ENCODE measurements at places on chromosomes 2 and 18.

DNA sequence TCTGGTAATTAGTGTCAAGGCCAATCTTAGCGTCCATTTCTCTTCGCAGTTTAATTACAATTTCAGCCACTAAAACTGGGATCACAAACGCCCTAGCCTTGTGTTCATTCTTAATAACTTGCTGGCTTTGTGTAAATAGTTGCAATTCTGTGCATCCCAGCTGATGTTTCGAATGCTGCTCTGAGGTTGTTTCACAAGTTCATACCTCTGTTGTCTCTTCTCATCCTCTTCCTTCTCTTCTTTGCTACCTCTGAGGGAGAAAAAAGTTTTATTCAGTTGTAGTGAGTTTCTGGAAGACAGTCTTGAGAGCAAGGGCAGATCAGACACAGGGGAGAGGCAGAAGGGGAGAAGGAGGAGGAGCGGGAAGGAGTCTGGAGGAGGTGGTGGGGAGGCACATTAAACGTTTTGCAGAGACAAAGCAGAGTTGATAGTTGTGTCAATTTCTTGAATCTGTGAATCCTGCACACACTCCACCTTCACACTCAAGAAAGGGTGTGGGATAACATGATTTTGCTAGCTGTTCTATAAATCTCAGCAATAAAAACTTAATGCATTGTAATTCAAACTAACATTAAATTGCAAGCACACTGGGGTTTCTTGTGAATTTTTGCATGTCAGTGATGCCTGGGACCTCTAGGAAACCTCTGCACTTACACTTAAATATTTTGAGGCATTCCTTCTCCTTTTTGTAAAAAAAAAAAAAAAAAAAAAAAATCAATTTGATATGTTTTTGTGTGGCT, 6.8 kb downstream of the MEIS1 start:
- peaks cover 23% of the 10 kb centered on the region for H3K27me3 ChIP-seq
- no peak for DNase-seq
- no peaks in the 10 kb centered on the region for H3K4me1 ChIP-seq
- H3K36me3 ChIP-seq, result no peaks in the 10 kb centered on the region
- H3K4me3 ChIP-seq, result no peak overlapping the region

GRCh38 chr2:162277381-162277780, 34.1 kb upstream of the FAP start:
- no peaks in the 10 kb centered on the region for H3K4me1 ChIP-seq
- no peak overlapping the region for H3K4me3 ChIP-seq
- no peak overlapping the region for H3K27ac ChIP-seq
- no peak for DNase-seq
- no peaks in the 10 kb centered on the region for H3K27me3 ChIP-seq

DNA sequence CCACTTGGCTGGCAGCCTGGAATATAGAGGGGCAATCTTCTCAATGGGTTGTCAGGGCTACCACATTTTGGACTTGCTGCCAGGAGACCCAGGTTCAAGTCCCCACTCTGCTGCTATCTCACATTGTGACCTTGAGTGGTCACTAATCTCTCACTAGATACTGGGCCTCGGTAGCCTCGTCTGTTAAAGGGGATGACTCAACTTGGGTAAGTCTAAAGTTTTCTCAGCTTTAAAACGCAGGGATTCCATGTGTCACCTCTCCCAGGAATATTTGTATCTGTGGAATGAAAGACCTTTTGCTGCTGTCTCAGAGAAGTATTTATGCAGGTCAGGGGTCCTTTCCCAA, 86.3 kb downstream of the SEMA4F start:
- no peak overlapping the region for H3K27ac ChIP-seq
- no peaks in the 10 kb centered on the region for H3K27me3 ChIP-seq
- no peak overlapping the region for H3K4me3 ChIP-seq

DNA sequence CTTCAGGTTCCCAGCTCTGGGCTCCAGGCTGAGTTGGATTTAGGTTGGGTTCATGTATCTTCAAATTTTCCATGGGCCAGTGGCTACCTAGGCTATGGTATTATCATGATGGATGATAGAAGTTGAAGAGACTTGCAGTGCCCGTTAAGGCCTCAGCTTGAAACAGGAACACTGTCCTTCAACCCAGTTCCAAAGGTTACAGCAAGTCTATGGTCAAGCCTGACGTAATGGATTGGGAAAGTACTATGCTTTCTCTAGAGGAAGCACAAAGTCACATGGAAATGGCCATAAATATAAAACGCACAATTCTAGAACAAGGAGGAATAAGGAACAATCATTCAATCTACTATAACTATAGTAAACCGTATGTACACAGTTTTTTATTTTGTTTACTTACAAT, 593.2 kb downstream of the ZEB2 start:
- H3K4me3 ChIP-seq, result no peak overlapping the region
- DNase-seq, result no peak
- H3K27me3 ChIP-seq, result no peaks in the 10 kb centered on the region
- no peak overlapping the region for H3K27ac ChIP-seq

GRCh38 chr2:145288650-145289496, 769.0 kb upstream of the ZEB2 start:
- H3K36me3 ChIP-seq, result no peaks in the 10 kb centered on the region
- DNase-seq, result no peak
- H3K27ac ChIP-seq, result no peak overlapping the region
- H3K4me1 ChIP-seq, result no peaks in the 10 kb centered on the region

DNA sequence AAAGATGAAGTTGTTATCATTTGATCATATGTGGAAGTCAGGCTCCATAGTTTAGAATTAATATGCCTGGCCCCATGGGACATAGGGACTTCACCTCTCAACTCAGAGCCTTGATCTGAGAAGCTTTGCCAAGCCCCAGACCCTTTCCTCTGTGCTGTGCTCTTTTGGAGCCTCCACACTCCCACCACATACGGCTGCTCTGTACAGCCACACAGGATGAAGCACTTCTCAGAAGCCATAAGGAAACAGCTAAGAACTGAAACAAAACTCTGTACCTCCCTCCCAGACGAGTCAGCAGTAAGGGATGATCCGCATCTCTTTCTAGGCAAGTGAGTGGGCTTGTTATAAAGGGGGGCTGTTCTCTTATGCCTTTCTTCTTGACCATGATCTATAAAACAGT, 66.5 kb downstream of the CAB39 start:
- no peaks in the 10 kb centered on the region for H3K27me3 ChIP-seq
- H3K36me3 ChIP-seq, result peaks cover 10% of the 10 kb centered on the region
- no peak for DNase-seq
- peak overlapping the region; percentile 21 for H3K27ac ChIP-seq

- H3K27ac ChIP-seq, result no peak overlapping the region
- no peaks in the 10 kb centered on the region for H3K27me3 ChIP-seq
- H3K4me1 ChIP-seq, result no peaks in the 10 kb centered on the region
- H3K36me3 ChIP-seq, result no peaks in the 10 kb centered on the region
Measured at GRCh38 chr18:41905786-41906527, 49.1 kb upstream of the PIK3C3 start.

- H3K4me3 ChIP-seq, result no peak overlapping the region
- no peaks in the 10 kb centered on the region for H3K36me3 ChIP-seq
- no peaks in the 10 kb centered on the region for H3K4me1 ChIP-seq
- H3K27me3 ChIP-seq, result no peaks in the 10 kb centered on the region
Measured at GRCh38 chr2:161379740-161380139, 36.4 kb upstream of the TBR1 start.

DNA sequence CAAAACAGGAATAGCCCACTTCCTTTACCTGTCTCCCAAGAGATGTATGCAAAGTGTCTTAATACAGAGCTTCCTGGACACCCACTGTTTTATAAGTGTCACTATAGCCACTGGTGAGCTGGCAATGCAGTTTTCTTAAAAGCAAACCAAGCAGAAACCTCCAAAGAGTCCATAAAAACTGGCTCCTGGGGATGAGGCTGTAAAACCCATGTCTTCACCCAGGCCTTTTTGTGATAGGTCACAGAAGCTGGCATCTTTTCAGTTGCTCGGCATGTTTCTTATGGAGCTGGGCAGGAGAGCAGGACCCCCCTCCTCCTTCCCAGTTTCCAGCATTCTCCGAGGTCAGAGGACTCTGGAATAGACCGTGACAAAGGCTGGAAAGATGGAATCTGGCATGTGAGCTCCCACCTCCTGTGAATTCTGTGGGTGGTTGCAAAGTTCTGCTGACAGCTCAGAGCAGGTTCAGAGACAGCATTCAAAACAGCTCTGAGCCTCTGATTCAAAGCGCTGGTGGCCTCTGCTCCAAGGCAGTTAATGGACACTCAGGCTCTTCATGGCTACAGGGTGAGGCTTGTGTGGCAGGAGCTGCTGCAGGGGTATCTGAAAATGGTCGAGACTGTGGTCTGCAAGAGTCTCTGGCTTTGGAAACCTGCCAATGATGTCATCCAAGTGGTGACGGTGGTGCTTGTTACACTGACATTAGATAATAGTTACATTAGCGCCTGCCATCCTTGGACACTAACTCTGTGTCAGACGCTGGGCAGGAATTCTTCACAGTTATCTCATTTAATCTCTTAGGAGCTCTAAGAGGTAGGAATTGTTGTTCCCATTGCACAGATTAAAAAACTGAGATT, 283.4 kb downstream of the CLIP4 start:
- no peaks in the 10 kb centered on the region for H3K36me3 ChIP-seq
- no peaks in the 10 kb centered on the region for H3K4me1 ChIP-seq
- no peak for DNase-seq
- H3K27me3 ChIP-seq, result no peaks in the 10 kb centered on the region

All from effector memory CD4-positive, alpha-beta T cell (primary cell).